ENCODE measurements at places on chromosomes 5 and 9.

- no peak for DNase-seq
These were observed 237.6 kb upstream of the RIOK2 start for GRCh38 chr5:97420646-97421045.

GRCh38 chr5:38615981-38616451 lies 59.6 kb upstream of the LIFR start:
- no peak for DNase-seq

DNA sequence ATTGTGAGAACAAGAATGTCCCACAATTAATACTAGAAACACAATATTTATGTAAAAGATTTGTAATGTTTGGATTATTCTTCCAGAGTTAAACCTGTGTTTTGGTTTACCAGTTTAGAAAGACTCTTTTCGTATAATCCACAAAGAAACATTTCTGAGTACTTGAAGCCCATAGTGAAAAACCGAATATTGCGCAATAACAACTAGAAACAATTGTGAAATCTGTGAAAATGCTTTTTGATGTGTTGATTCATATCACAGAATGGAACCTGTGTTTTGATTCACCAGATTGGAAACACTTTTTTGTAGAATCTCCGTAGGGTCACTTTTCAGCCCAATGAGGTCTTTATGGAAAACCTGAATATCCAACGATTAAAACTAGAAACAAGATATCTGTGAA lies 386.2 kb downstream of the PRDM9 start:
- no peak for DNase-seq

DNA sequence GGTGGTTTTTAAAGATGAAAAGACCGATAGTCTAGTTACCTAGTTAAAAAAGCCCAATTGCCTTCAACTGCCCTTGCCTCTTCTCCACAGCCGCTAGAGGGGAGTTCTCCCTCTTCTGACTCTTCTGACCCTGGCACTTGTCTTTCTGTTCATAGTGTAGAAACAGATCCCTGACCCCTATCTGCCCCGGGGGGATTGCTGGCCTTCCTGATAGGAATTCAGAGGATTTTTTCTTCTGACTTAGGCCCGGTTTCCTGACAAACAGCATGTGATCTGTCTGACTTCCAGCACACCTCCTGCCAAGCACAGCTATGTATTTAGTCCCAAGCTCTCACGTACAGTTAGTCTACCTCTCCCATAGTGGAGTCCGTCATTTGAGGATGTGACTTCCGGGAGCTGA lies 5.0 kb upstream of the TMEM268 start:
- peak; percentile 89 for DNase-seq

DNA sequence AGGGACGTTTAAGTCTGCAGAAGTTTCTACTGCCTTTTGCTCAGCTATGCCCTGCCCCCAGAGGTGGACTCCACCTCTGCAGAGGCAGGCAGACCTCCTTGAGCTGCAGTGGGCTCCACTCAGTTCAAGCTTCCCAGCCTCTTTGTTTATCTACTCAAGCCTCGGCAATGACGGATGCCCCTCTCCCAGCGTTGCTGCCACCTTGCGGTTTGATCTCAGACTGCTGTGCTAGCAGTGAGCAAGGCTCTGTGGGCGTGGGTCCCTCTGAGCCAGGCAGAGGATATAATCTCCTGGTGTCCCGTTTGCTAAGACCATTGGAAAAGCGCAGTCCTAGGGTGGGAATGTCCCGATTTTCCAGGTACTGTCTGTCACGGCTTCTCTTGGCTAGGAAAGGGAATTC lies 2188.5 kb upstream of the WWC1 start:
- DNase-seq, result no peak

DNA sequence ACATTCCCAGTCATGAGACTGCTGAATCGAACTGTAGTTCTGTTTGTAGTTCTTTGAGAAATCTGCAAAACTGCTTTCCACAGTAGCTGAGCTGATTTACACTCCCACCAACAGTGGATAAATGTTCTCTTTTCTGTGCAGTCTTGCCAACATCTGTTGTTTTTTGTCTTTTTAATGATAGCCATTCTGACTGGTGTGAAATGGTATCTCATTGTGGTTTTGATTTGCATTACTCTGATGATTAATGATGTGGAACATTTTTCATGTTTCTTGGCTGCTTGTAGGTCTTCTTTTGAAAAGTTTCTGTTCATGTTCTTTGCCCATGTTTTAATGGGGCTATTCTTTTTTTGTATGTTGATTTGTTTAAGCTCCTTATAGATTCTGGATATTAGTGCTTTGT lies 187.3 kb upstream of the TLE4 start:
- DNase-seq, result no peak

DNA sequence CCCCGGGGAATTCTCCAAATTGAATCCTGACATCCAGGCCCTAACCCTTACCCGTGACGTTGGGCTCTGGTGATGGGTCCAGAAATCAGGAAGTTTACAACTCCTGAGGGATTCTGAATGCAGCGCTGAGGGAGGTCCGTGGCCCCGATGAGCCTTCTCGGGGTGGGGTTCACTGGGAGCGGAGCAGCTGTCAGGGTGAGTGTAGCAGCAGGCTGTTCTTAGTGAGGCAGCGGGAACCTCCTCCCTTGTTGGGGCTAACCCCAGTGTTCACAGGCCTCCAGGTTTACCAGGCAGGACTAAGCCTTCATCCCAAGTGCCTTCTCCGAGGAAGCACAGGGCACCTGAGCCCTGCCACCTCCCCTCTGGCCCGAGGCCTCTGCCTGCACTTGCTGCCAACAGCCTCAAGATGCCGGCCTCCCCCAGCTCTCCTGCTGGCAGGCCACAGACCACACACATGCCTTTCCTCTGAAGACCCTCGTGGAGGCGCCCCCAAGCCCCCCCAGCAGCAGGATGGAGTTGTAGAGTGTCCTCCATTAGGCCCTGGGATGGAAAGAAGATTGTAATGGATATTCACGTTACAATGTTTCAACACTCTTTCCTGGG lies 7.3 kb upstream of the ADAMTS16 start:
- no peak for DNase-seq

GRCh38 chr5:148978370-148979082 lies 84.3 kb downstream of the SH3TC2 start:
- peak; percentile 34 for DNase-seq

DNA sequence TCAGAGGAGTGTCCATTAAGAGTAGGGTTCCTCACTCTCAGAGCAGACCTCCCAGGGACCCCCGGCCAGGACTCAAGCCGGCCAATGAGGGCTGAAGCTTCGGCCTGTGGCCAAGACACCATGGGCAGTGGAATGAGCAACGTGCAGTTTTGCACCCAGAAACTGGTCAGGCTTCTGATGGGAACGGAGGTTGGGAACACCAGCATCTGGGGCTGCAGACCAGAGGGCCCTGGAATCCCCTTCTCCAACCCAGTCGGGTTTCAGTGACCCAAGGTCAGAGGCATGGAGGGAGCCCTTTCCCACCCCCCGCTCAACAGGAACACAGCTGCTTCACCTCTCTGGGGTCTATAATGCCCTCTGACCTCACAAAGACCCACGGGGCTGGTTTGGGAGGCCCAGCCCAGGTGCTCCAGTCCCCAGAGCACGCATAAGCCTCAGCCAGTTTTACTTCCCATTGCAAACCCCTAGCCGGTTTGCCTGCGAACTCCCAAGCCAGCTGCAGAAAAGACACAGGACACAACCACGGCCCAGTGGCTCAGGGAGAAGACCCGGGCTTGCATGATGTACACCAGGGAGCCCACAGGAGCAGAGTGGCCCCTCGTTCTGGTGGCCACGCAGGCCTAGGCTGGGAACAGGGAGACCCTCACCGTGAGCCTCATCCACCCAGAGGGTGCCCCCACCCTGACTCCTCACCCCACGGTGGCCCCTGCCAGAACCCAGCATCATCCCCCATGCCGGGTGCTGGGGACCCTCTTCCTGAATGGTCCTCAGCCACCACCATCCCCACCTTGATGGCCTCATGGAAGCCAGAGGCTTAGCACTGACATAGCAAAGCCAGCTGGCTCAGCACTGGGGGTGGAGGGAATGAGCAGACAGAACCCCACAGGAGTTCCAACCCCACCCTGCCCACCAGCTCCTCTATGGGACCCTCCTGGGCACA lies 30.6 kb downstream of the VAV2 start:
- DNase-seq, result no peak

GRCh38 chr5:93407454-93407853 lies 173.6 kb downstream of the NR2F1-AS1 start:
- peak; percentile 24 for DNase-seq

GRCh38 chr9:124479371-124479770 lies 27.8 kb downstream of the NR5A1 start:
- no peak for DNase-seq

DNA sequence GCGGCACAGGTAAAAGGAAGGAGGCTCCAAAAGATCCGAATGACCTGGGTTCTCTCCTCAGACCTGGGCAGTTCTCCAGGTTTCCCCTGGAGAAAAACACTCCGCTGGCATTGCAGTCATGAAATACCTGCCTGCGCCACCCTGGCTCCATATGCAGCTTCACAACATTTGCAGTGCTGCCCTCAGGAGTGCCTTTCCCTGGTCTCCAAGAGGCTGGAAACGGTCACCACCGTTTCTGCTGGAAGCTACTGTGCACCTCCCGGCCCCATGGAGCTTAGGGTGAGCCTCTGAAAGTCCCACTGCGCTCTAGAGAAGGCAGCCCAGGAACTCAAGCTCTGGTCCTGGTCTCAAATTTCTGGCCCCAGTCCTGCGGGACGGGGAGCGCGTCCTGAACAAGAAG lies 670 bp downstream of the UGT3A1 start:
- no peak for DNase-seq

DNA sequence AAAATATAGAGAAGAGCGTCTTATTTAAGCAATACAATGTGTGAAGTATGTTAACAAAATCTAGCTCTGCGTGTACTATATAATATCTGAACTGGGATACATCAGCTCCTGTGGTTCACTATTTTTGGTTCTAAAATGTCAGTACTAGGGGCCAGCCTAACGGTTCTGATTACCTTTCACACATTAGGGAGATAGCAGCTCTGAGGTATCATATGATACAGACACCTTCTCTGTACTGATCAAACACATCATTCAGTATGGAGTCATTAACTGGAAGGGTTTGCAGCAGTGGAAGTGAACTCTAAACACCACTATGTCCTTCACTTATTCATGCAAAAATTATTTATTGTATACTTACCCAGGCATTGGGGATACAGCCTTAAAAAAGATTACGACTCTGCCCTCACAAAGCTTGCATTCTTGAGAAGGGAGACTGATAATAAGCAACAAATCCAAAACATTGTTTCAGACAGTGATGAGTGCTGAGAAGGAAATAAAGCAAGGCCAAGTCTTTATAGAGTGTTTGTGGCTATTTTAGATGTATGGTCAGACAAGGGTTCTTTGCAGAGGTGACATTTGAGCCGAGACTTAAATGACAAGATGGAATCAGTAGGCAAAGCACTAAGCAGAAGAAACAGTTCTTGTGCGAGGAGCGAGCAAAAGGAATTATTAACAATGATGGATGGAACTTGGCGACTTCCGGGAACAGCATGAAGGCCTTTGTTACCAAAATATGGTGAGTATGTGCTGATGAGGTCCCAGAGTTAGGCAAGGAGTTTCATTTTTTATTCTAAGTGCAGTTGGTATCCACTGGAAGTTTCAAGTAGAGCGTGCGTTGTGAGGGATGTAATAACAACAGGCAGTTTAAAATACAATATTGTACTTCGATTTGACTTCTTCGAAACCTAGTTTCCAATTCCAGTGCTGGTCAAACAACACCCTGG lies 1.8 kb upstream of the LNPEP start:
- DNase-seq, result no peak

- DNase-seq, result no peak
These were observed 1078.3 kb downstream of the CDH12 start for GRCh38 chr5:21774801-21775200.

DNA sequence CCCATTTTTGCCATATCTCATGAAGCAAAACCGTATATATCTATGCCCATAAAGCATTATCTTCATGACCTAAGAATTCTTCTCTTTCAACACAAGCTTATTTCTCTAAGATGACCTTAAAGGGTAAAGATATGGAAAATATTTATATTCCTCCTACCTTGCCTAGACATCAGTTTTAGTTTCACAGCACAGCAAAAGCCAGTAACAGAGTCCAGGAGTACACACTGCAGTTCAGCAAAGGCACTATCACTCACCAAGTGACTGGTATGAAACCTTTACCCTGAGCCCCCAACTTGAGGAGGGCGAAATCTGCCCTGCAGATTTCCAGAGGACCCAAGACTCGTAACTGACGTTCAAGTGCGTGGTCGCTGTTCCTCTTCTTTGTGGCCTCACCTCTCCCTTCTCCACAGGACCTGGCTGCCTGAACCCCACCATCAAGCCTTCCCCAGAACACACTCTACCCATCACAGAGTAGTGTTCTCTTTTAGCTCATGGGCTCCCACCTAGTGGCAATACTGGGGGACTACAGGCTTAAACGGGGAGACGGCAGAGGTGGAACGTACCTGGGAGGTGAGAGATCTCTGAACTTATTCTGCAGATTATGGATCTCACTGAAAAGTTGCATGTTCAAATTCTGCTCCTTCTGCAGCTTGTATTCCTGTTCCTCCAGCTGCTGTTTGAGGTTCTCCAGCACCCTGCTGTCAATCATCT lies 141.0 kb downstream of the CDK5RAP2 start:
- DNase-seq, result peak; percentile 23

GRCh38 chr5:112289465-112289864 lies 129.6 kb downstream of the EPB41L4A start:
- DNase-seq, result peak; percentile 25

DNA sequence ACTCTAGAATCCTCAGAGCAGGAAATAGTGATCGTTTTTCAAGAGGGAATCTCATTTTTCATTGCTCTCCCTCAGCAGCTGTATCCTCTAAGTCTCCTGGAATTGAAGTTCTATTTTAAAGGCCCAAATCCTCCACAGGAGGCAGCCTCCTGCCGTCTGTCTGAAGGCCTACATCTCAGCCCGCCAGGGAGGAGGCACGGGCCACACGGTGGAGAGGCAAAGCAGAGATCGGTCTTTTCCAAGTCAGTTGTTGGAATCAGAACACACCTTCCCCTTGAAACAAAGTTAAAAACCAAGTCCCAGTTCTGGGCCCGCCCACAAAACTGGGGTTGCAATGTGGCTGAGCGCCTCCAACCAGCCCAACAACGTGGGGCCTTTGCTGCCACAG lies 68.7 kb downstream of the RAPGEF1 start:
- peak; percentile 53 for DNase-seq

DNA sequence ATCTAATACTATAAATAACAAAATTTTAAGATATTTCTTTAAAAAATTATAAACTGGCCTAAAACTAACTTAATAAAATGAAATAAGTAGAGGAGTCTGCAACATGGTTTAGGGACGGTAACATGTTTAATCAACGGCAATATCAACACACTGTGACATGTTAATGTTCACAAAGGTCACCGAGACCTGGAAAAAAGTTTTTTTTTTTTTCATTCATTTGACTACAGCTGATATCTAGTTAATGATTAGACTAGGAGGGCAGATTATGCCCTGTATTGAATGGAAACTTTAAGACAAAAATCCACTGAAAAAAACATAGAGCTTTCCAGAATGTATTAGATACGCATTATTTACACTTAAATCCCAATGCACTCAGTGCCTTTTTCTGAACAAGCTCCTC lies 67.0 kb upstream of the CDK5RAP2 start:
- no peak for DNase-seq

- no peak for DNase-seq
These were observed 487.9 kb upstream of the DAP start for GRCh38 chr5:11248966-11249365.

DNA sequence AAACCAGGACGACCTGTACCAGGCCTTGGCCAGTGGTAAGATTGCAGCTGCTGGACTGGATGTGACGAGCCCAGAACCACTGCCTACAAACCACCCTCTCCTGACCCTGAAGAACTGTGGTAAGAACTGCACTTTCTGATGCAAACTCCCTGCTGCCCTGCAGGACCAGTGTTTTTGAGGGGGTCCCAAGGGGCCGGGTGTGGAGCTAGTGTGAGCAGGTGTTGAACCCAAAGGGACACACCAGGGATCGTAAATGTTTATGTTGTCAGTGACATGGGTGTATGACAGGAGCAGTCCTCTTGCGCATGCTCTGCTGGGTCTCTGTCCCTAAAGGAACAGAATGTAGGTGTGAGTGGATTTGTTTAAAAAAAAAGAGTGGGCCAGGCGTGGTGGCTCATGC lies 9.5 kb downstream of the GRHPR start:
- no peak for DNase-seq
